Glutamatergic neuron (in vitro differentiated cells): ENCODE measurements at places on chromosomes 3 and 15. TPM values are rescaled to one million over a fixed set of nuclear protein-coding genes. Genes with fewer than 3 reads are reported as not detected.

The HCN4 gene
- total RNA-seq, result 17.0 TPM

The PPARG gene
- total RNA-seq, result 0.37 TPM

The ADGRG7 gene
- not detected for total RNA-seq

DNA sequence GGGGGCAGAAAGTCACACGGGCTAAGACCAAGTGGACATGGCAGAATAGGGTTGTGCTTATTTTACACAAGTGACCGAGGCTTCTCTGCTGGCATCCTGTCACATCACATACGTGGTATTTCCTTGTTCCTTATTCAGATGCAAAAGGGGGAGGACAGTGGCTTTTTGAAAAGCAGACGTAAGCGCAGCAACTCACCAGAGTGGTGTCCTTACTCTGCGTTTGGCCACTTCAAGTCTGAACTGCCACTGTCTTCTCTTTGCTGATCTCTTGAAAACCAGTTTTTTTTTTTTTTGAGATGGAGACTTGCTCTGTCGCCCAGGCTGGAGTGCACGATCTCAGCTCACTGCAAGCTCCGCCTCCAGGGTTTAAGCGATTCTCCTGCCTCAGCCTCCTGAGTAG lies 113.2 kb downstream of the SOX2 start:
- no peak for DNase-seq

DNA sequence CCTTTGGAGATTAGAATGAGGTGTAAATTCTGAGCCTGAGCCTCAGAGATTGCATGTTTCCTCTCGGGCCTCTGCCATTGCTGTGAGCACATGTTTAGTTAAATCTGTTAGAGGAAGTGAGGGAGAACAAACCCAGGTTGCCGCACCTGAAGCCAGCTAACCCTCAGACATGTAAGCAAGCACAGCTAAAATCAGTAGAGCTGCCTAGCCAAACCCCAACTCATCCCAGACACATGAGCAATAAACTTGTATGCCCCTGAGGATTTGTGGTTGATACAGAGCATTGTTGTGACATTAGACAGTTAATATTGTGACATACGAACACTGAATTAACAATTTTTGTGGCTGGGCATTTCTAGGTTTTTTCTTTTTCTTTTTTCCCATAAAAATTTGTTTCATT lies 41.9 kb downstream of the NMD3 start:
- no peak for DNase-seq

GRCh38 chr15:91408476-91409076 lies 308.5 kb downstream of the SV2B start:
- DNase-seq, result no peak

GRCh38 chr3:52805270-52806039 lies 10.9 kb downstream of the ITIH3 start:
- DNase-seq, result peak; percentile 48

GRCh38 chr15:77140220-77140619 lies 69.3 kb upstream of the TSPAN3 start:
- no peak for DNase-seq

DNA sequence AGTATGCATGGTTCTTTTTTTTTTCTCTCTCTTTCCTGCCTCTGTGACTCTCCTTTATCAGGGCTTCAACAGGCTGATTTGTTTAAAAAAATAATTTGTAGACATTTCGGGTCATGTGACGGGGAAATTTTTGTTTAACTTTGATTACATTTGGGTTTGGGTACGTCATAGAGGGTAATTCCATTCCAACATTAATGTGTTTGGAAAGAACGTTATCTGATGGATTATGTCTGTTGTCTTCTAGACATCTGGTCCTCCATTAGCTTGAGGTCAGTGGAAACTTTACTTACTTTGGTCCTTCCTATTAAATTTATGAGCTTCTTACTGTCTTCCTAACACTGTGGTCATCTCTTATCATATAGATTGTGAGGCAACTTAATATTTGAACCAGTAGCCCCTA lies 80.9 kb downstream of the STT3B start:
- DNase-seq, result no peak

DNA sequence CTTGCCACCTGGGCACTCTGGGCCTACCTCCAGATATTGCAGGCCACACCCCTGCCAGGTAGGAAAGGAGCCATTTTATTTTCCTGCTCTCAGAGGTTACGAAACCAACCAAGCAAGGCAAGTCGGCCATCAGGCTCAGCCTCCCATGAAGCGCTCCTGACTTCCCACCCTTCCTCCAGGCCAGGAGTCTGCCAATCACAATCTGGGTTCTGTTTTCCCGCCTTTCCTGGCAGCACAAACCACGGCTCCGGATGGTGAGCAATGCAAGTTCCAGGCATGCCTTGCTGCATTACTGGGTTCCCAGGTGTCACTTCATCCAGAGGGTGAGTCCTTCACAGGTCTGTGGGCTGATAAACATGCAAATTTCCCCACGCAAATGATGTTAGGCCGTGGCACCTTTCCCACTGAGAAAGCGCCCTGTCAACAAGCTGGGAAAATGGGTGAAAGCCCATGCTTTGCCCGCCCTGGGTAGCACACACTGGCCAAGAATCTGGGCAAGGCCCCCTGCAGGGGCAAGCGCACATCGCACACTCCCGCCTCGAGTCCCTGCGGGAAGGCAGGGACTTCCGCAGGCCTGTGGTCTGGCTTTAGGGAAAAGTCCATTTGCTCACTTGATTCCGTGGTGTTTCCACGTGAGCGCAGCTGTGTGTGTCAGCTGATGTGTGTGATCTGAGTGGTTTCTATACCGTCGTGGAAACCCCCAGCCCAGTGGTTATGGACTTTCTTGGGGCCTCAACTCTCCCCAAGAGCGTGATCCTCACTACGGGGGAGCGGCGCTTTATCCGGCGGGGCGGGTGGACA lies 61.6 kb upstream of the RYK start:
- DNase-seq, result peak; percentile 52

DNA sequence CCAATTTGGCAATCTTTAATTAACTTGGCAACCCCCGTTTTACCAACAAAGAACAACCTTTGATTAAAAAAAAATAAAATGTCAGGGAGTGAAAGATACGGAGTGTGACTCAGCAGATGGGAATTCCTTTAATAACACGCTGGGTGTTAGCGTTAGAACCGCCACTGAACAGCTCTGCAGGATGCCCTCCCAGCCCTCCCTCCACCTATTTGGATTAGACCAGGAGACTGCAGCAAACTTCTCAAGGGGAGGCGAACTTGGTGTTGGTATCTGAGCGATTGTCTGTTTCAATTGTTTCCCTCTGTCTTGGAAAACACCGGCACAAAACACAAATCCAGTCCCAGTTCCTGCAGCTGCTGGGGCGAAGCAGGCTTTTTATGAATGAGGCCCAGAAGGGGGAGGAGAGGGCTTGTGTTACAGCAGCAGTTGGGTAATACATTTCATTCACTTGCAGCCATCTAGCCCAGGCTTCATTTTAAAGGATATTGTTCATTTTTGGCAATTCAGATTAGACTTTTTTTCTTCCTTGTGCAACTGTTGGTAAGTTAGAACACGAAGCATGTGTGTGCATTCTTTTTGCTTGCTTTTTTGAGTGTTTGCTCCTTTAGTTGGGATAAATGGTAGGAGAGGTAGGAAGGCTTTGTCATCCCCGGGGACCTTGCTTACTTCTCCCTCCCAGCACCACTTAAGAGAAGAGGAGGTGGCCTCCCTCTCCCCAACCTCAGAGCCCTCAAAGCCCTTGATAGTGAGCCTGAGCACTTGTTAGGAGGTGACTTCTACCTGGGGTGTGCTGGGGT lies 152.3 kb downstream of the IGF1R start:
- DNase-seq, result peak; percentile 25

DNA sequence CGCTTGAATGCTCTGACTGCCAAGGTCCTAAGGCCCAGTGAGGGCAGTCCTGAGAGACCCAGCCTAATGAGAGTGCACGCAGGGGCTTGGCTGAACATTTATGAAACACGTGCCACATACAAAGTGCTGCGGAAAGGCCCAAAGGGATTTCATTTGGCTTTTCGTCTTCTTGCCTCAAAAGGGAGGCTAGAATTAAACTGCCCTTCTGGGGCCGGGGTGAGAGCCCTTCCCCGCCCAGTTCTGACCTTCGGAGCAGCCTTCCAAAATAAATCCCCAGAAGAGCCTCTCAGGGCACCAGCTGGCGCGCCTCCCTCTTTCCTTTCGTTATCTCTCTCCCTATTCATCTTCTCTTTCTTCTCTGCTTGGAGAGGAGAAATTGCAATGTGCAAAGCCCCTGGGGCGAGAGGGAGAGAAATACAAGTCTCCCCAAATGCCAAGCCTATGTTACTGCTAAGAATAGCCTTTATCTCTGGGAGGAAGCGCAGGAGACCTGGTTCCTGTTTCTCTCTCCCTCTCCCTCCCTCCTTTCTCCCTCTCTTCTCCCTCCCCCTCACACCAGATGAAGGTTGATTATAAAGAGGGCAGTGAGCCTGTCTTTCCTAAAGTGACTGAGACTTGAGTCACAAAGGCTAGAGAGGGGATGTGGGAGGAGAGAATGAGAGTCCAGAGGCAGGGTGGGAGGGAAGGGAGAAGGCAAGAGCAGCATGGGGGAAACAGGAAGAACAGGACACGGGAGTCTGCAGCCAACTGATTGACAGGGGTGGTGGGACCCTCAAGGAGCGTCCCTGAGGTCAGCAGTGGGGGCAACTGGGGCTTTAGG lies 36.7 kb upstream of the NDUFB4 start:
- DNase-seq, result peak; percentile 74
